Sigmoid colon (tissue), 7 donors: ENCODE measurements at places on chromosomes 12 and 14. TPM values are rescaled to one million over a fixed set of nuclear protein-coding genes. Genes with fewer than 3 reads are reported as not detected.

GRCh38 chr14:61256826-61257468 is 24.2 kb downstream of the TMEM30B start:
- DNase-seq = no peak

The NYNRIN gene
- total RNA-seq = 6.9 TPM

- DNase-seq = no peak
Observed at GRCh38 chr12:98154850-98155249, 360.5 kb upstream of the TMPO start.

DNA sequence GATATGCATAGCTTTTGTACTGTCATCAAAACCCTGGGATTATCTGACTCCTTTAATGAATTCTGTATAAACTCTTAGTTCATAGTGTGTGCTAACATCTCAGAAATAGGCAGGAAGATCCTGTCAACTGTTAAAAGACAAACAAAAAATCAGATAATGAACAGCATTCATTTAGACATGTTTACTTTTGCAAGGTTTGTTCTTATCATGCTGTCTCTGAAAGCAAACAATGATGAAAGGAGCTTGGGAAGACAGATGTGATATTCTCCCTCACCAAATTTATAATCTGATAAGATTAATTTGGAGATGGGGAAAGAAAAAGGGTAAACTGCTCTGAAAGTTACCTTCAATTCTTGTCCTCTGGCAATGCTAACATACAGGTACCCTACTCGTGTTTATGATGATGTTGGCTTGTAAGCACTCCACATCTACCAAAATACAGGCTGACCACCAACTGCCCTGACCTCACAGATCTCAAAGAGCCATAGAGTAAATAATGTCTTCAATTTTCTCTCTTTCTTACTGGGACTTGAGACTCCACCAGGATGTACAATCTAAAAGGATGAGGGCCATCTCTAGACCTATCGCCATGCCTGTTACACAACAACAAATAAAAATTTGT is 233.8 kb downstream of the SSPN start:
- DNase-seq = no peak
